ENCODE measurements at places on chromosomes 13 and 19. TPM values are rescaled to one million over a fixed set of nuclear protein-coding genes. Genes with fewer than 3 reads are reported as not detected.

DNA sequence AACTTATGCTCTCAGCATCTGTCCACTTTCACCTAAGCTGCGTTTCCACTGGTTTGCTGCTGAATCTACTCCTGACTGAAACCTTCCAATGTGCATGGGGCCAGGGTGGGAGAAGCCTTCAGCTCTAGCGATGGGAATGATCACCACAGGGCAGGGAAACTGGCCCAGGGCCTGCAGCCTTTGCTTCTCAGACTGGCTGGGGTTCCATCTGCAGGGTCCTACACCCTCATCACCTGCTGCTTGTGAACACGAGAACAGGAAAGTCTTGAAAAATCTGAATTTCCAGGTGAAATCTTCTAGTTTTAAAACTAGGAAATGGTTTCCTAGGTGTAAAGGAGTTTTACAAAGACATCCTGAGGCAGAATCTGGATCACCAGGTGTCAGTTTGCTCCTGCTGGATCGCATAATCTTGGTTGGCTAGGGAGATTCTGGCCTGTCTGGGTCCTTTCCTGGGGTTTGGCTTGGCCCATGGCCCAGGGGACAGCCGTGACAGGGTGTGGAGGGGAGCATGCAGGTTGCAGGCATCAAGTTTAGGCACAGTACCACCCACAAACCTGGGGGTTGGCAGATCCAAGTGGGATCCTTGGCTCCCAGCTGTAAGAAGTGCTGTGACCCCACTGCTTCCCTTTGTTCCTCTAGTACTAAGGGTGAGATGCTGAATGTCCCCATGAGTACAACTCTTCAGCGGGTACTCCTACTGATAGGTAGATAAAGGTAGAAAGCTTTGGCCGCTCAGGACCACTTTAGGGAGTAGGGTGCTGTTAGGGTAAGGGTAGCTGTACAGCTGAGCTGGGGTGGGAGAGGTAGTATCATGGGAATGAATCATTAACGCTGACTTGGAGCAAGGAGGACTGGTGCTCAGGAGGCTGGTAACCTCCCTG lies 1.8 kb upstream of the UBE2M start:
- DNase-seq: no peak

- DNase-seq: no peak
Measured at GRCh38 chr13:76993021-76993420, 1.1 kb downstream of the CLN5 start.

DNA sequence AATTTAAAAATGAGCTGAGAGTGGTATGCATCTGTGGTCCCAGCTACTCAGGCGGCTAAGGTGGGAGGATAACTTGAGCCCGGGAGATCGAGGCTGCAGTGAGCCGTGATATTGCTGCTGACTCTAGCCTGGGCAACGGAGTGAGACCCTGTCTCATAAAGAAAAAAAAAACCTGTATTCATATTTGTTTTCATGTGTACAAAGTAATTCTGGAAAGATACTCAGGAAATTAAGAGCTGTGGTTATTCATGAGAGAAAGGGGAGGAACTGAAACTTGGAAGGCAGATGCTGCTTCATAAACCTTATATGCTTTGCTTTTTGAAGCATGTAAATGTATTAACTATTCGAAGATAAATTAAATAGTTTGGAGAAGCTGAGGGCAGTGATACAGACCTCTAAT lies 8.8 kb upstream of the RLN3 start:
- no peak for DNase-seq

DNA sequence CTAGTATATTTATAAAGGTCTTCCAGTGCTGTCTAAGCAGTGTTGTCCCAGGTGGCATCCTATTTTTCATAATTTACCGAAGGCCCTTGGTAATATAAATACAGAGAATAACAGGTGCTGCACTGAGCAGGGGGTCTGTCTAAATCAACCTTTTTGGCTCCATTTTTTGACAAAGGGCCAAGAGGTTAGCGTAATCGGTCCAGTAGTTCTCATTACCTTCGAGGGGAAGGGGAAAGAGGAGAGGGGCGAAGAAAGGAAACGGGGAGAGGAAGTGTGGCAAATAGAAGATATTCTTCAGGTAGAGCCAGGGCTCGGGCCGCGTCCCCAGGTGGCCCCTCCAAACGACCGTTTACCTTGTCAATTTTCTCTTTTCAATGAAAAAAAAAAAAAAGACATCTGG lies 749 bp upstream of the PAN3 start:
- no peak for DNase-seq

DNA sequence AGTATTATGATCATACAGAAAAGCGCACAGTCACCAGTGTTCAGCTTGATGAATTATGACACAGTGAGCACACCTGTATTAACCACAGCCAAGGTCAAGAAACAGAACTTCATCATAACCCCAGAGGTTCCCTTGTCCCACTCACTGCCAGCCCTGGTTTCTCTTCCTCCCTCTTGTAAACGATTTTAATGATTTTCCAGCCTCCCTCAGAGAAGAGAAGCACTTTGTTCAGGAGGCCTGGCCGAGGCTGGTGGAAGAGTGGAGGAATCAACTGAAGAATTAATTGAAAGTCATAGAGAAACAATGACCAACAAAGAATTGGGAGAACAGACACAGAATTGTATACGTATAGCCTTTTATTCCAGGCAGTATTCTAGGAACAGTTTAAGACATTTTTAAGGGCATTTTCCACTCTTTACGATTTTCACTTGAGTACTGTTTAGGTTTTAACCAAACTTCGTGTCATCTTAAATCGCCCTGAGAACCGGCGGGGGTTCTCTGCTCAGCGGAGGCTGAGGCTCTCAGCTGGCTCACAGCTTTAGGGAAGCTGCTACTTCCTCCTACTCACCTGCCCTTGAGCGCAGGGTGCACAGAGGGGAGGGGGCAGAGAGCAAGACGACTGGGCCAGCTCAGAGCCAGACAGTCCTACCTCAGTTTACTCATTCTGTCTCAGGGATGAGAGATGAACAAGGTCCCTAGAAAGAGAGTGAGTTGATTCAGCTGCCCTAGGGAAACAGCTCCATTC lies 108.6 kb downstream of the AKAP11 start:
- DNase-seq: no peak

- DNase-seq: no peak
Measured at GRCh38 chr13:70795484-70795883, 687.2 kb upstream of the KLHL1 start.

GRCh38 chr19:51427201-51427600 lies 9.8 kb upstream of the SIGLEC10 start:
- DNase-seq: no peak

DNA sequence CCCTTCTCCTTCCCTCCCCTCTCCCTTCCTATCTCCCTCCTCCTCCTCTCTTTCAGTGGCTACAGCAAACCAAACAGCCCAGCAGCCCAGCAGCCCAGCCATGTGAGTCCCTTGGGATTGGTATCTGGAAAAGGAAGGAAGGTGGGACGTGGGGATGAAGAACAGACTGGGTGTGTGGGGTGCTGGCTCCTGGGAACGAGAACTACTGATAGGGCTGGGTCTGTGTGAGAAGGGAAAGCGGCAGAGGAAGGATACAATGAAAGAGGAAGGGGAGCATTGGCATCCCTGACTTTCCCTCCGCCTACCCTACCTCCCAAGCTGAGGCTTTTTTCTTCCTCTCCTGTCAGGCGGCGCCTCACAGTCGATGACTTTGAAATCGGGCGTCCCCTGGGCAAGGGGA lies 863 bp downstream of the AURKC start:
- DNase-seq: no peak

- no peak for DNase-seq
Measured at GRCh38 chr13:79560954-79561353, 80.0 kb downstream of the NDFIP2 start.

GRCh38 chr19:34269968-34270621 lies 15.7 kb downstream of the GARRE1 start:
- DNase-seq: peak; percentile 38

DNA sequence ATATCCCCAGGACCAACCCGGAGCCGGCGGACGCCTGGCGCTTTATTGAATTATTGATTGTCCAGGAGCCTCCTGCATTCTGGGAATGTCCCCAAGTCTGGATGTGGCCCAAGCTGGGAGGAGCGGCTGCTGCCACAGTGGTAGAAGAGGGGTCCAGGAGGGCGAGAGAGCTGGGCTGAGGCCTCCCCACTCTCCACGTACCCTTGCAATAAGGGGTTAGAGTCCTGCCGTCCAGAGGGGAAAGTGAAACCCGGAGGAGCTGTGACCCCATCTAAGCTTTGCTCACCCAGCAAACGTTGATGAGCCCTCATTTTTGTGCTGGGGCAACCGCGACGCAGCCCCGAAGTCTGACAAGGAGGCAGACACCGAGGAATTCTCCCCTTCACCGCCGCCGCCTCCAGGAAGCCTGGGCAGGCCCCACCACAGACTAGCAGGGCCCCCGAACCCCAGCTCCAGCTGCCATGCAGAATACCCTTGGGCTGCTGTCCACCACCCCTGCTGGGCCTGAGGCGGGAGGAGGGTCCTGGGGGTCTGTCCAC lies 1.4 kb upstream of the C2CD4C start:
- DNase-seq: no peak

DNA sequence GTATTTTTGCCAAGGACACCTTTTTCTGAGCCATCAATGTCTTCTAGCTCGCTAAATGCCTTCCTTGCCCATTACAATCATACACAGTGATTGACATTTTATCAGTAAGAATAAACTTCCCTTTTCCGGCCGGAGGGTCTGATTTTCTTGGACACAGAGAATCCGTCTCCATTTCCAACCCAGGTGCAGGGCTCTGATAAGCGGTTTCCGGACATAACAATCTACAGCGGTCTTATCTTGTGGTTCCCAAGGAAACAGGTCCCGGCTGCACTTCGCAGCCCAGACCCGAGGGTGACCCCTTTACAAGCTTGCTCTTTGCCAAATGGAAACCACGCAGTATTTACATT lies 5.1 kb upstream of the ZNF77 start:
- DNase-seq: no peak

GRCh38 chr13:44969551-44970484 lies 19.5 kb downstream of the NUFIP1 start:
- peak; percentile 23 for DNase-seq

- DNase-seq: no peak
Measured at GRCh38 chr19:4606921-4607678, 32.2 kb upstream of the TNFAIP8L1 start.

DNA sequence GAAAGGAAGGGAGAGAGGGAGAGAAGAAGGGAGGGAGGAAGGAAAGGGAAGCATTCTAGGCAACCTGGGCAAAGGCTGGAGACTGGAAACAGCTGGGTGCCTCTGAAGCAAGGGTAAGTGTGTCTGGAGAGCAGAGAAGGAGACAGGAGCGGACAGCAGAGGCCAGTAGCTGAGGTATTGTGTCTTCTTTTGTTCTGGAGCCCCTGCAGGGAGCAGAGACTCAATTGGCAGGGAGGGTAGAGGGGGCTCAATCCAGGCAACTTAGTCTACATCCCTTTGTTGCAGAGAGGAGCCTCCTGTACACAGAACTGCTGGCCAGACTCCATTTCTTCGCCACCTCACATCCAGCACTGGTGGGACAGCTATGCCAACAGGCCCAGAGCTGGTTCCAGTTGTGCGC lies 53.2 kb downstream of the NWD1 start:
- no peak for DNase-seq

- DNase-seq: no peak
Measured at GRCh38 chr13:96958286-96958891, 35.9 kb downstream of the OXGR1 start.

DNA sequence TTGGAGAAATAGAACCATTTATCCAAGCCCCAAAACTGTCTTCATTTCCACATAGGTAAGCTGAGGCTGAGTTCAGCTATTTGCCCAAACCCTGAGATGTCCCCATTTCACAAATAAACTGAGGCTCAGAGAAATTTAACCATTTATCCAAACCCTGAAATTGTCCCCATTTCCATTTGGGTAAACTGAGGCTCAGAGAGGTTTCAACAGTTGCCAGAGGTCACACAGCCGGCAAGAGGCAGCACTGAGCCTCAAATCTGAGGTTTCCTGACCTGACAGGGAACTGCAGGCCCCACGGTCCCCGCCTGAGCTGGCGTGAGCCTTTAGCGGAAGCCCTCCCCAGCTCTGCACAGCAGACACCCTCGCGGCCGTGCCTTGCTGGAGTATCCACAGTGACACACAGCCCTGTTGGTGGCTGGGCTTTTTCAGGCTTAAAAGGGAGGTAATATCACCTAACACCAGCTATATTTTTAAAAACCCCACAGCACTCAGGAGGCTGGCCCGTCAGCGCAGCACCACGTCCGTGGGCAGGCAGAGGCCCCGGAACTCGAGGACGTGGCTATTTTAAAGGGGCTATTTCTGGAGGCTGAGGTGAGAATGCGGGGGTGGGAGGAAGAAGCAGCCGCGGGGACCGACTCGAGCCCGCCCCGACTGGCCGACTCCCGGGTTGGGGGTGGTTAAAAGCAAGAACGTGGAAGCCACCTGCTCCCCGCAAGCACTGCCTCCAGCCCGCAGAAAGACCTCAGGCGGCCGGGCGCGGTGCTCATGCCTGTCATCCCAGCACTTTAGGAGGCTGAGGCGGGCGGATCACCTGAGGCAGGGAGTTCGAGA lies 18.5 kb downstream of the PTPRS start:
- DNase-seq: no peak

GRCh38 chr13:24664726-24665409 lies 15.3 kb upstream of the ATP12A start:
- no peak for DNase-seq

DNA sequence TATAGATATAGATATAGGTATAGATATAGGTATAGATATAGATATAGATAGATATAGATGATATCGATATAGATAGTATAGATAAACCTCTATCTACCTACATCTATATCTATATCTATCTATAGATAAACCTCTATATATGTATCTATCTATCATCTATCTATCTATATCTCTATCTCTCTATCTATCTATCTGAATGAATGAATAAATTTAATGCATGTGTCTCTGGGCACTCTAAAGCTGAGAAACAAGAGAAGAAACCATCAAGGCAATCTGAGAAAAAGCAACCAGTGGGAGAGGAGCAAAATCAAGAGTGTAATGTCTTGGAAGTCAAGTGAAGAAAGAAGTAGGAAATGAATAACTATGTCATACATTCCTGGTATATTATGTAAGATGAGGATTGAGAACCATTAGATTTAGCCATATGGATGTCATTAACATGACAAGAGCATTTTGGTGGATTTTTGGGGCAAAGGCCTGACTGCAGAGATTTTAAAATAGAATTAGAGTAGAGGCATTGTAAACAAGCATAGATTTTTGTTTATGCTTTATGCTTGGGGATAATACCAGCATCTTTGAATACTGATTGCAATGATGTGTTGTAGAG lies 1262.7 kb upstream of the MIR17HG start:
- no peak for DNase-seq

RFPL4A gene
- not detected for total RNA-seq

MBD3L2 gene
- not detected for total RNA-seq

HS6ST3 gene
- total RNA-seq: 0.29 TPM

CKAP2 gene
- 68.9 TPM for total RNA-seq

PTH2 gene
- not detected for total RNA-seq

LILRA1 gene
- not detected for total RNA-seq

LGALS14 gene
- not detected for total RNA-seq

ZNF730 gene
- 4.5 TPM for total RNA-seq

ZNF737 gene
- total RNA-seq: 6.2 TPM

NXNL1 gene
- total RNA-seq: not detected

UBE2L5 gene
- total RNA-seq: not detected

ATP4B gene
- not detected for total RNA-seq

C1QTNF9B gene
- not detected for total RNA-seq

ZSCAN4 gene
- total RNA-seq: not detected

RNF225 gene
- total RNA-seq: not detected
